ENCODE measurements at places on chromosomes 5 and 9.
A peak's percentile ranks its signal among the peaks of the same experiment; 100 is the strongest.

- no peak for DNase-seq
Observed at GRCh38 chr5:100861148-100861547, 41.9 kb downstream of the ST8SIA4 start.

GRCh38 chr5:66922881-66923280 lies 273.7 kb downstream of the CD180 start:
- no peak for DNase-seq

DNA sequence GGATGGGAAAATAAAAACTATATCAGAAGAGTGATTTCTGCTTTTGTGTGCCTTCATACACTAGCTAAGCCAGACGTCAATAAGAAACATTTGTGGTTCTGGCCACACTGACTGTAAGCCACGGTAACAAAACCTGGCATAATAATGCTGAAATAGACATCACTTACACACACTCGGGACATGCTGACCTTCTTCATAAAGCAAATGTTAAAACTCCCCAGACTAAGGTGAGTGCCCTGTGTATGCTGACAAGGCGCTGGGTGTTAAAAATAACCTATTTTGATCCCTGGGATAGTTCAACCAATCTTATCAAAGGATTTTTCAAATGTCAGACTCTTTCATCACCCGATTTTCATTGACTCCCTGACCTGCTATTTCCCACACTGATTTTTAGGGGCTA lies 337.0 kb downstream of the RAB3C start:
- DNase-seq = no peak

- no peak for DNase-seq
Observed at GRCh38 chr9:75431375-75431774, 343.1 kb downstream of the OSTF1 start.

GRCh38 chr5:32785611-32786254 lies 74.6 kb downstream of the NPR3 start:
- DNase-seq = peak; percentile 84

- no peak for DNase-seq
Observed at GRCh38 chr9:128116104-128117083, 11.1 kb downstream of the PTGES2 start.

Measured in HT1080 (cell line).